ENCODE measurements at places on chromosomes 5 and 9. TPM values are rescaled to one million over a fixed set of nuclear protein-coding genes. Genes with fewer than 3 reads are reported as not detected.
A peak's percentile ranks its signal among the peaks of the same experiment; 100 is the strongest.

Gene SLC28A3
- not detected for total RNA-seq

GRCh38 chr9:91197232-91198181, 164.2 kb downstream of the AUH start:
- H3K4me3 ChIP-seq = no peak overlapping the region
- DNase-seq = no peak
- no peaks in the 10 kb centered on the region for H3K27me3 ChIP-seq
- H3K27ac ChIP-seq = no peak overlapping the region
- no peaks in the 10 kb centered on the region for H3K36me3 ChIP-seq

Gene SIT1
- 68.7 TPM for total RNA-seq

DNA sequence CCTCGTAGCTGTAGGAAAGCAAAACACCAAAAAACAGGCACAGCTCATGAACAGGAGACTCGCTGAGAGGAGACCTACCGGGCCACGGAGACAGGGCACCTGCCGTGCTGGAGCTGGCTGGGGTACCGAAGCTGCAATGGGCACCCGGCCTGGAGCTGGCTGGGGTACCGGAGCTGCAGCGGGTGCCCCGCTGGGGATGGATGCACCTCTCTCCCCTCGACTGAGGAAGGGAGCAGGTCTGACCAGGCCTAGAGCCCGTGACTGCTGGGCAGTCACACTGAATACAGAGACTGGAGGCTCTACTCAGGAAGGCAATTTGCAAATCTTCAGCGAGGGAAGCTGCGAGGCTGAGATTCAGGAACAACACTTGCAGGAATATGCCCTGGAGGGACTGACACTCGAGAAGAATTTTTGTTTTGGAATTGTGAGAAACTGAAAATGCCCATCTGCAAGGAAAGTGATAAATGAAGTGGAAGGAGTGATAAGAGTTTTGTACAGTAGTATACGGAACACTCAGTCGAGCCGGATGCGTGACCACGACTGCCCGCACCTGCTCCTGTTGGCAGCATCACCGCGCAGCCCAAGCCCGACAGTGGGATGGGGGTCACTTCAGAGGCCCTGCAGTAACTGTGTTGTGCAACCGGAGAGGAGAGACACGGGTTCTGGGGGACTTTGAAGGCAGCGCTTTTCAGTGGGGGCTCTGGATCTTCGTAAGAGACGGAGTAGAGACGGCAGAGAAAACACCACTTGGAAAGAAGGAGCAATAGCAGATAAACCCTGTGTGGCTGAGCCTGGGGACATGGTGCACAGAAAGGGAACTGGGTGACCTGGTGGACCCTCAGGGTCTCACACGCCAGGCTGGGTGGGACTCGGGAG, 27.9 kb upstream of the LPCAT1 start:
- DNase-seq = no peak
- no peaks in the 10 kb centered on the region for H3K36me3 ChIP-seq
- H3K27ac ChIP-seq = no peak overlapping the region
- H3K4me1 ChIP-seq = no peaks in the 10 kb centered on the region
- no peaks in the 10 kb centered on the region for H3K27me3 ChIP-seq
- H3K4me3 ChIP-seq = no peak overlapping the region

GRCh38 chr5:36481454-36482120, 124.8 kb upstream of the SLC1A3 start:
- H3K36me3 ChIP-seq = no peaks in the 10 kb centered on the region
- no peak for DNase-seq
- no peak overlapping the region for H3K27ac ChIP-seq
- no peaks in the 10 kb centered on the region for H3K4me1 ChIP-seq
- H3K27me3 ChIP-seq = no peaks in the 10 kb centered on the region

GRCh38 chr5:56580864-56581263, 234.5 kb upstream of the MAP3K1 start:
- no peak overlapping the region for H3K4me3 ChIP-seq
- peaks cover 7% of the 10 kb centered on the region for H3K4me1 ChIP-seq
- DNase-seq = no peak
- H3K27ac ChIP-seq = no peak overlapping the region

Gene MCC
- 12.1 TPM for total RNA-seq

Gene KIF4B
- not detected for total RNA-seq

GRCh38 chr5:58382131-58382534, 77.8 kb downstream of the PLK2 start:
- no peak for DNase-seq
- no peak overlapping the region for H3K4me3 ChIP-seq
- no peaks in the 10 kb centered on the region for H3K4me1 ChIP-seq
- H3K36me3 ChIP-seq = no peaks in the 10 kb centered on the region

Gene MSMP
- not detected for total RNA-seq

DNA sequence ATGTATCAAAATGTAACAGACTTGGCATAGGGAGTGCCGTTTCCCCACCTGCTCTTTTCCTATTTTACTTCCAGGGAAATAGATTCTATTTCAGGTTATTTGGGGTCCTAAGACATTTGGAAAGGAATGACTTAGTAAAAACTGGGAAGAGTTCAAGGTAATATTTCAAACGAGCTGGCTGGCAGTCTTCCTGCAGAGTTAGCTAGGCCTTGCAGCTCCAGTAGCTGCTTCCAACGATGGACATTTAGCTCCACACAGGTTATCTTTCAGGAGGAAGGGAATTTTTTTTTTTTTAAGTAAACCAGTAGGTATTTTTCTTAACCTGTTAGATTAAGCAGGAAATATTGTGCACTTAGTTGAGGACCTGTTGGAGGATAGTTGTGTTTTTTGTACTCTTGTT, 45.2 kb downstream of the TLE4 start:
- H3K4me1 ChIP-seq = peaks cover 4% of the 10 kb centered on the region
- no peaks in the 10 kb centered on the region for H3K36me3 ChIP-seq
- no peaks in the 10 kb centered on the region for H3K27me3 ChIP-seq
- DNase-seq = no peak
- H3K4me3 ChIP-seq = no peak overlapping the region
- no peak overlapping the region for H3K27ac ChIP-seq

DNA sequence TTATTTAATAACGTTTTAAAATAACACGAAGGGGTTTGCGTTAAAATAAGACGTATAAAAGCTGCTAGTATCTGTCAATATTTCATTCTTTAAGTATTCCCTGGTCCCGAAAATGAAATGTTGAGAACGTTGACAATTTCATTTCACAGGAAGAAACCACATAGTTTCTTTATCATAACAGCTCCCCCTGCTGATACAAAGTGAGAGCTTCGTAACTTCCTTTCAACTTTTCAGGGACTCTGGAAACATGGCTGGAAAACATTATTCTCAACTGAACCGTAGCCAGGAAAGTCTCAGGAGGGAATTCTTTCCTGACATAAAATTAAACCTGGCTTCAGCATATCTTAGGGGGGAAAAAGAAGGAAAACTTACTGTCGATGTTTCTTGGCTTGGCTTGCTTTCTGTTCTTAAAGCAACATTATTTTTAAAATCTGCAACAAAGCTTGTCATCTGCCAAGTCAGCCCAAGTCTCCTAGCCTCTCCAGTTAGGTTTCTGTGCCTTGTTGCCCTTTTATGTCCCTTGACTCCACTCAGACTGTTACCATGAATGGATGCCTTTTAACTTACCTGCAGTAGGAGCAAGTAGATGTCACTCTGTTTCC, 122.9 kb upstream of the DAB2 start:
- H3K36me3 ChIP-seq = no peaks in the 10 kb centered on the region
- H3K27me3 ChIP-seq = no peaks in the 10 kb centered on the region
- peaks cover 7% of the 10 kb centered on the region for H3K4me1 ChIP-seq
- H3K27ac ChIP-seq = no peak overlapping the region
- peak; percentile 34 for DNase-seq

DNA sequence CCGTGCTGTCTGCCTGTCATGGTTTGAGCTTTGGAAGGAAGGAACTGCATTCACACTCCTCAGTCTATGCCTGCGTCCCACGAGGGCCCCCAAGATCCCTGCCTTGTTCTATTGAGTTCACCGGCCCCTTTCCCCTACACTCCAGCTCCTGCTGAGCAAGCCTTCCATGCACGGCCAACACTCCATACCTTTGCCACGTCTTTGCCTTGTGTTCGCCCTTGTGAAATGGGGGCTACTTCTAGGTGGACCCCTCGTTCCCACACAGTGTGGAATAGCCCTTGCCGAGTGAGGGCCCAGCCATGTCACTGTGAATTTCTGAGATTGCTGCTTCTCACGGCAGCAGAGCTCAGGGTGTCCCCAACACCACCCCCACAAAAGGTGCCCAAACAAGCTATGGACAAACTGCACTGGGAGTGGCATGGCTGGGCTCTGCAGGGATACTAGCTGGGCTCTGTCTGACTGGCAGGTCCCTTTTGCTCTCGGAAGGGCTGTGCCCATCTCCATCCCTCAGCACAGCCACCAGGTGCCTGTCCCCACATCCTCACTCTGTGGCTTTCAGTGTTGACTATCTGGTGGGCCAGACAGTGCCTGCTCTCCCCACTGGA, 67.9 kb upstream of the ADAMTS2 start:
- no peaks in the 10 kb centered on the region for H3K4me1 ChIP-seq
- no peak overlapping the region for H3K4me3 ChIP-seq
- no peak for DNase-seq
- no peaks in the 10 kb centered on the region for H3K27me3 ChIP-seq

Gene SPATA31E1
- total RNA-seq = not detected

- H3K27ac ChIP-seq = no peak overlapping the region
- DNase-seq = no peak
- H3K27me3 ChIP-seq = no peaks in the 10 kb centered on the region
- no peaks in the 10 kb centered on the region for H3K36me3 ChIP-seq
These were observed 7.3 kb upstream of the RXRA start for GRCh38 chr9:134318941-134319305.

- H3K27me3 ChIP-seq = no peaks in the 10 kb centered on the region
- H3K36me3 ChIP-seq = no peaks in the 10 kb centered on the region
- no peak overlapping the region for H3K27ac ChIP-seq
- H3K4me1 ChIP-seq = no peaks in the 10 kb centered on the region
- DNase-seq = no peak
These were observed 137.0 kb downstream of the CCDC192 start for GRCh38 chr5:127840198-127840524.

All from CD4-positive, alpha-beta memory T cell (primary cell).